ENCODE measurements at places on chromosomes 3 and 15.

GRCh38 chr3:184345317-184346144, 8.1 kb downstream of the FAM131A start:
- peak; percentile 76 for DNase-seq

GRCh38 chr15:51022206-51022605, 72.5 kb downstream of the TNFAIP8L3 start:
- no peak for DNase-seq

DNA sequence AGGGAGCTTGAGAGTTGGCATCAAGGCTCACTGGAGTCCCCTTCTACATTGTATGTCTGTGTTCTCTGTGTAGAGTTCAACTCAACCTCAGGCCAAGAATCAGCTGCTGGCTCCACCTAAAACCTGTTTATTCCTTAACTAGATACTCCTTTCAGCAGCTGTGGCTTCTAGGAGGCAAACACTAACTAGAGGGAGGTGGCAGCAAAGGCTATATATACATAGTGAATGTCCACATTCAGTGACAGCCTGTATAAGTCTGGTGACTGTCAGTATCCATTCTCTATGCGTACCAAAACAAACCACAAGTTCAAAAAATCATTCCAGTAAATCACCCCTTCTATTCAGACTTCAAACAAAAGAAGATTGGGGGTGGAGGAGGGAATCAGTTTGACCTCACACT, 184.3 kb downstream of the CDIN1 start:
- no peak for DNase-seq

- no peak for DNase-seq
These were observed 778 bp downstream of the MTMR10 start for GRCh38 chr15:30990446-30991254.

GRCh38 chr15:98311566-98312188, 336.7 kb upstream of the IGF1R start:
- DNase-seq: peak; percentile 32

- DNase-seq: no peak
These were observed 53.4 kb downstream of the SACM1L start for GRCh38 chr3:45742461-45743089.

DNA sequence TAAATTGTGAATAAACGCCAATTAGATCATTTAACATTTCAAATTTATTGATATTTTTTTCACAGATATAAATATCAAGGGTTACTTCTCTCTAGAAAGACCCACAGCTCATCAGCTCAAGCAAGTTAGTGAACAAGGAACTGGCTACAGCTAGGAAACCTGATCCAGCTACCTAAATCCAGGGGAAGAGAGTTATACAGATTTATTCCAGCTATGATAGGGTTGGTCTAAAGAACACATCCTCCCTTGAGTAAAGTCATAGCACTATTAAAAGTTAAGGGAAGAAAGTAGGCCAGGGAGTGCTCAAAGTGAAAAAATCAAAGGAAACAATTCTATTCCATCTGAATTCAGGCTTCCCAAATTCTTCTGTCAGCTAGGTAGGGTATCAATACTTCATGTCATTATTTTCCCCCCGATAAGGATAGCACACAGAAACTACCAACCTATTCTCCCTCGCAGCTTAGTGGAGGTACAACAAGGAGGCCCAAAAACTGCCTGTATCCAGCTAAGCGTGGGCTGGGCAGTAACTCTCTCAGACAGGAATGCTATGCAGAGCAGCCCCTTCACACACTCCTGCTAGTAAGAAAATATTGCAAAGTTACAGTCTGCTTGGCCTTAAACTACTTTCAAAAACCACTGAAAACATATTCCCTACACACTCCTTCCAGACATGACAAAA, 44.0 kb downstream of the DCUN1D1 start:
- DNase-seq: no peak

GRCh38 chr3:31485196-31485595, 47.5 kb upstream of the STT3B start:
- DNase-seq: no peak

DNA sequence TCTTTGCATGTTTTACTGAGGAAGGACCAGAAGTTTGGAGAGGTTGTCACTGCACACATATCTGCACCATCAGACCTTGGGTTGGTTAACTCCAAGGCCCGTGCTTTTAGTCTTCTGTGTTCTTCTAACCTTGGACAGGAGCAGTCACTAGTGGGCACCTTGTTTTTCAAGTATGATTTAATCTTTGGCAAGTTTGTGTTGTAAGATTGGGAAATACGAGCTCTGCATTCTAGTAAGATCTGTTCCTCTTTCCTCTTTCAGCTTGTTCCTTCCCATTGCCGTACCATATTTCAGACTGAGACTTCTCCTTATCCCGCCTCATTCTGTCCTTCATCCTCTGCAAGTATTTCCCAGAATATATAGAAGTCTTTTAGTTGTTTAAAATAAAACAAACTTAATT, 5.1 kb downstream of the TMOD2 start:
- DNase-seq: no peak

DNA sequence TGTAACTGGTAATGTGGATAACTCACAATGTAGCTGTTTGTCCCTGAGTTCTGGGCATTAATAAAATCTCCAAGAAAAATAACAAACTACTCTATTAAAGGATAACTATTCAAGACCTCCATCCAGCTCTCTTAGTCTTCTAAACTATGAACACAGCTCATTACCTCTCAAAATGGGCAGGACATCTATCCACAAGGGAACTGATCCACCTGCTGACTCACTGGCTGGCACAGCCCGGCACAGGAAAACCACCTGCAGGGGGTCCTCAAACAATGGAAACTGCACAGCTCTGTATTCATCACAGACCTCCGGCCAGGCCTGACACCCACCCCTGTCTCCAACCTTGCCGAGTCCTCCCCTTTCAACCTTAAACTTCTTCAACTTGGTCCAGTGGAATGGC, 255.4 kb downstream of the TJP1 start:
- no peak for DNase-seq

DNA sequence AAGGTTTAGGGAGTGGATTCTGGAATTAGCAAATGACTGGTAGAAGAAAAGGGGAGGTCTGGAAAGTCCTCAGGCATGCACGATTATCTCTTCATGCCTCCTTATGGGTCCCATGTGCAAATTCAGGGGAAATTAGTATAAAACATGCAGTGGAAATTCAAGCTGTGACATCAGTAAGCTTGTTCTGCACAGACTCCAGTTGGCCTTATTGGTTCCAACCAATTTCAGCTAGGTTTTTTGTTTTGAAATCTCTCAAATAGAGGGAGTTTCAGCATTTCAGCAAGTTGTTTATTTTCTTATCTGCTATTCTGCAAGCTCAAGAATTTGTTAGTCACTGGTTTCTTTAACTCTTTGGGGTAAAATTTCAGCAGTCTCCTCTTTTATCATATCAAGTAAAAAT, 774 bp upstream of the TMCO5A start:
- DNase-seq: no peak

DNA sequence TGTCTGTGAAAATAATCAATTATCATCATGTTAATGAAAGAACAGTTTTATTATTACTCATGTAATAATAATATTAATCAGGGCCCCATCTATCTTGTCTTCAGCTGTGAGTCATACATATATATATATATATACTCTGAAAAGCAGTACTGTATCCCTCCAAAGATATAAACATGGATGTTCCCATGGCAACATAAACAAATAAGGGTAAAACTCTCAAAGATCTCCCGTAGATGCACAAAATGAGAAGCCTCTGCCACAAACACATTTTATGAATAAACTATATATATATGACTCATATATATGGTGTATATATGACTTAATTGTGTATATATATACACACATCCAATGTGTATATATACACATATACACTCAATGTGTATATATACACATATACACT, 163.8 kb upstream of the ARHGEF26 start:
- no peak for DNase-seq

DNA sequence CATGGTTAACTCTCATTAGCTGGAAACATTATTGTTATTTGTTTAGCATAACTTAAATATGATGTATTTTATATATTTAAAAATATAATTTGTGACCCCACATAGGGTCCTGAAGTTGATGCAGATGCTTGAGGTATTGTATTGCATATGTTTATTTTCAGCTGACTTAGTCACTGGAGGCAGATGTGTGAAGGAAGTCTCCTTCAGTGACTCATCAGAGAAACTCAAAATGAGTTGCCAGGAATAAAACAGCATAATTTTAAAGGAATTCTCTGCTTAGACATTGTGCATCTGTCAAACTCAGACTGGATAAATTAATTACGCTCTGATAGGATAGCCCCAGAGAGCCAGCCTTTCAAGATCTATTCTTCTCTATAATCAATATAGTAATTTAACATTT, 7.9 kb upstream of the OR4F6 start:
- no peak for DNase-seq

DNA sequence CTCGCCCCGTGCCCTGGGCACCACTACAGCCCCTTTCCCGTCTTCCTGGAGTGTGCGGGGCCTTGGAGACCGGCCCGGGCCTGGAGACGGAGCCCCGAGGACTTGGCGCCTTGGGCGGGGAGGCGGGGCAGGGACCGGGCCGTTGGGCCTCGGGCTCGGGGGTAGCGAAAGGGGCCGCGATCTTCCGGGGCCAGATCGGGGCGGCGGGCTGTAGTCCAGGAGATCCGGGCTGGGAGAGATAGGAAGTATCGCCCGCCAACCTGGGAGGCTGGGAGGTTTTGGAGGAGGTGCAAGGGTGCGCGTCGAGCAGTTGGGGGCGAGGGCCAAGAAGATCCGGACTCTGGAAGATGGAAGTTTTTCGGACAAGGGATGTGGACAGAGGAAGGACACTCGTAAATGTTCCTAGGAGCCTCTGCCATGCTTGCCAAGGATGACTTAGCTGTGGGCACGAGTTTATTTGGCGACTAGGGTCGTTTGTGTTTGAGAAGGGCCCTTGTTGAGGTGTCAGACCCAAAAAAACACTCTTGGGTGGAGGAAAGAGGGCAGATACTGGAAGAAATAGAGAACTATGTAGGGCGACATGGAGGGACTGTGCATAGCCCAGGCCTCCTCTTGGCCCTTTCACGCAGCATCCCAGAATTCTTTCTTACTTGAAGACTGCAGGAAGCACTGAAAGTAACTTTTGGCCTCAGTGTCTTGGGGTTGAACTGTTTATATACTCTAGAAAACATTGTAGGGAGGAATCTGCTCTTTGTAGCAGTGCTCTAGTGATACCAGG, 712 bp downstream of the RTF1 start:
- DNase-seq: no peak

GRCh38 chr15:80997692-80998091, 3.0 kb upstream of the TLNRD1 start:
- no peak for DNase-seq

DNA sequence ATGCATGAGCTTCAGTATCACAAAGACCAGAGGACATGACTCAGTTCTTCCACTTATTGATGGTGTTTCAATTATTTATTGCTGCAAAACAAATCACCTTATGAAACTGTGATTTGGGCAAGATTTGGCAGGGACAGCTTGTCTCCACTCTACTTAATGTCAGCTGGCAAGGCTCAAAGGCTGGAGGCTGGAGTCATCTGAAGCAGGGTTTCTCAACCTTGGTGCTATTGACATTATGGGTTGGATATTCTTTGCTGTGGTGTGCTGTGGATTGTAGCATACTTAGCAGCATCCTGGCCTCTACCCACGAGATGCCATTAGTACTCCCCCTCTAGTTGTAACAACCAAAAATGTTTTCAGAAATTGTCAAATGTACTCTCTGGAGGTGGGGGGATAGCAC, 138.8 kb upstream of the PEX5L start:
- DNase-seq: no peak

- no peak for DNase-seq
These were observed 299 bp downstream of the TYRO3 start for GRCh38 chr15:41559239-41559782.

GRCh38 chr3:159632851-159633250, 355.8 kb upstream of the IL12A start:
- no peak for DNase-seq

GRCh38 chr3:72494130-72494529, 354.1 kb downstream of the SHQ1 start:
- no peak for DNase-seq

DNA sequence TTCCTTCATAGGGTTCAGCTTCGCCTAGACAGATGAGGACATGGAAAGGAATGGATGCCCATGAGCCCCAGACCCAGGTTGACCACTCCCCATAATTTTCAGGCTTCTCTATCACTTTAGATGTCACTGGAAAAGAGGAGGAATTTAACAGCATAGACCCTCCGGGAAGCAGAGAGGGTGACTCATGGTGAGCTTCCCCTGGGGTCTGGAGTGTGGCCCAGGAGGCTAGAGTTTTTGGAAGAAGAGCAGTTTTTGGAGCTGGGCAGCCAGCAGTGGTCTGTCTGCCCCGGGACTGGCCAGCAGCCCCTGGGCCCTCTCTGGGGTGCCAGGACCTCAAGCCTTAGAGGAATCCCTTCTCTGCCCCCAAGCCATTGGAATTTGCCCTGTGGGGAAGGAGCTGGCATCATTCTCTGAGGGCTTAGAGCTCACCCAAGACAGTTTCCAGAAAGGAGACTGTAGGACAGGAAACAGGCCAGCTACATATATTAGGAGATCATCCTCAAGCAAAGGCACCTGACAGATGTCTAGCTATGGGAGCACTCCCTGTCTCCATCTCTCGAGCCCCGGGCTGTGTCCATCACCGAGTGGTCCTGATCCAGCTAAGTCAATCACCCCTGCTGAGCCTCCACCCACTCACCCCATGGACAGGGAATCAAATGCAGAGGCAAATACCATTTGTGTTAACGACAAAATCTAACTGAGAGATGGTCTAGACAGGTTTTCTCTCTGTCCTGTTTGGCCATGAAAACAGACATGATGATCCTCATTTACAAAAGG, 67.3 kb downstream of the MEGF11 start:
- no peak for DNase-seq

DNA sequence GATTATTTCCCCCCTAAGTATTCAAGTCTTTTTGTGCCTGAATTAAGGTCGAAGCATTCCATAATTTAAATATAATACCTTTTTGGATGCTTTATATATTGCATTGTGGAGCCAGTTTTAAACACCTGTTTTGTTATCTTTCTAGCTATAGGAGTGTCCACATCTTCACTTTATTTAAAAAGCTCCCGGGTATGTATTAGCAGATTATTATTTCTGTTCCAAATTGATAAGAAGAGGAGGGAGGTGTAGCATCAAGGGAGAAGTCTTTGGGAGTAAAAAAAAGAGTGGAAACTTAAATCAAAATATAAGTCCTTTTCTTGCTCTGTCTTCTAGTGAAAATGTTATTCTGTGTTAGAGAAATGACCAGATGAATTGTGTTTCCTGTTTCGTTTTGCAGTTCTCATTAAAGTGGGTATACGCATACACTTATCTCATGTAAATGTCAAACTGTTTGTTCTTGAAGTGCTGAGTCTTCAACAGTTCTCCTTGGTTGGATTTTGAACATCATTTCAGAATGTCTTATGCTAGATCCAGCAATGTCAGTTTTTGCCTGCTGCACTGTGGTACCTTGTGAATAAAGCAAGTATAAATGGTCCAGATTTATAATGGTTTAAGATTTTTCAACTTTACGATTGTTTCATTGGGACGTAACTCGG, 105.8 kb downstream of the FNDC3B start:
- no peak for DNase-seq

GRCh38 chr15:36601497-36601932, 22.1 kb downstream of the CDIN1 start:
- DNase-seq: no peak

GRCh38 chr3:173238091-173238490, 97.1 kb upstream of the SPATA16 start:
- DNase-seq: no peak
